CD8-positive, alpha-beta memory T cell (primary cell): ENCODE measurements at places on chromosomes 5 and 9.

GRCh38 chr5:137822158-137822764 lies 45.4 kb upstream of the MYOT start:
- DNase-seq = no peak

- no peak for DNase-seq
These were observed 58.6 kb downstream of the CEP120 start for GRCh38 chr5:123364441-123365155.

DNA sequence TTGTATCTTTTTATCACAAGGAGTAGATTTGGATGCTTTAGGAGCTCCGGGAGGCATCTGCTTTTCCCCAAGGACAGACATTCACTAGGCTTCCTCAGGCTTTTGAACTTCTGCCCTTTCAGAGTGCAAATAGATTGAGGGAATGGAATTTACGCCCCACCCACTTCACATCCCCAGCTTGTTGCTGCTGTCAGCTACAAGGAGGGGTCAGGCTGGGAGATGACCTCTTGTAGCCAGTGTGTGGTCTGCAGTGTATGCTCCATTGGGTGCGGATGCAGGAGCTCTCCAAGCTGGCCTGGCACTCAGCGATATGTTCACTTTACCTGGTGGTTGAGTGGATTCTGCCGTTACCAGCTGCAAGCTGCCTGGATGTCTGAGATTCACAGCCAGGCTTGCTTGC lies 6.4 kb downstream of the TNFSF15 start:
- DNase-seq = no peak

DNA sequence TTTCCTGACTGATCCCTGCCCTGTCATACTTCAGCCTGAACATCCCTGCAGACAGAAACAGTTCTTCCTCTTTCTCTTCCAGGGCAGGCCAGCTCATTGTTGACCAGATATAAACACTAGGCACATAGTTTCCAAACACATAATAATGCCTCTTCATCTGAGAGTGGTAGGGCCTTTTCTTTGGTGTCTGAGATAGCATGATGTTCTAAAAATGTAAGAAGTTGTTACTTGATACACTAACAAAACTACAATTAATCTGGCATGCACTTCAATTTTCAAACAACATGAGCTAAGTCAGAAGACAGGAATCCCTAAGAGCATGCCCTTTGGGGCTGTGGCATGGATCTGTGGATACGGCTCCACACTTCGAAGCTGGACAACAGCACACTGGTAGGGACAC lies 246.6 kb downstream of the SPOCK1 start:
- DNase-seq = no peak

DNA sequence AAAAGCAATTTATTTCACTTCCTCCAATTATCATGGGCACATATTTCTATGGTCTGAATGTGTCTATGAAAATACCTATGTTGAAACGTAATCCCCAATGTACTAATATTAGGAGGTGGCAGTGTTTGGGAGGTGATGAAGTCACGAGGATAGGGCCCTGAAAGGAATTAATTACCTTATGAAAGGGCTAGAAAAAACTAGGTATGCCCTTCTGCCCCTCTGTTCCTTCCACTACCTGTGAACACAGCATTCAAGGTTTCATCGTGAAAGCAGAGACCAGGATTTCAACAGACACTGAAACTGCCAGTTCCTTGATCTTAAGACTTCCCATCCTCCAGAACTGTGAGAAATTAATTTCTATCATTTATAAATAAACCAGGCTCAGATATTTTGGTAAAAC lies 1037.1 kb upstream of the C9orf72 start:
- no peak for DNase-seq

GRCh38 chr9:125843646-125844045 lies 96.5 kb downstream of the PBX3 start:
- no peak for DNase-seq

DNA sequence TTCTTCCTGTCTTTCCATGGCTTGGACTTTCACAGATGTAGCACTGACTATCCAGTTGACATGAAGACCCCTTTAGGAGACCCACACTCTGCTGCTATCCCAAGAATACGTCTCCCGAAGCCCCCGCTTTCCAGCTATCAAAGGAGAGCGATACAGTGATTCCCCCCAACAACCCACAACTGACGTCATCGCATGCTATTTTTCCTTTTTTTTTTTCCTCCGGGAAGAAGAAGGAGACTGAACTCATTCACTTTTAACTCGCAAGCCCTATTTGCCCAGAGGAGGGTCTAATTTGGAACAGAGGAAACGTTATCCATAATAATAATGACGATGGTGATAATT lies 2.1 kb downstream of the PAPPA start:
- DNase-seq = no peak

- no peak for DNase-seq
These were observed at the start of gene BHMT for GRCh38 chr5:79111387-79111959. BHMT (plus strand) TSS chr5:79111809; CDS start chr5:79111886, 77 bp downstream.

DNA sequence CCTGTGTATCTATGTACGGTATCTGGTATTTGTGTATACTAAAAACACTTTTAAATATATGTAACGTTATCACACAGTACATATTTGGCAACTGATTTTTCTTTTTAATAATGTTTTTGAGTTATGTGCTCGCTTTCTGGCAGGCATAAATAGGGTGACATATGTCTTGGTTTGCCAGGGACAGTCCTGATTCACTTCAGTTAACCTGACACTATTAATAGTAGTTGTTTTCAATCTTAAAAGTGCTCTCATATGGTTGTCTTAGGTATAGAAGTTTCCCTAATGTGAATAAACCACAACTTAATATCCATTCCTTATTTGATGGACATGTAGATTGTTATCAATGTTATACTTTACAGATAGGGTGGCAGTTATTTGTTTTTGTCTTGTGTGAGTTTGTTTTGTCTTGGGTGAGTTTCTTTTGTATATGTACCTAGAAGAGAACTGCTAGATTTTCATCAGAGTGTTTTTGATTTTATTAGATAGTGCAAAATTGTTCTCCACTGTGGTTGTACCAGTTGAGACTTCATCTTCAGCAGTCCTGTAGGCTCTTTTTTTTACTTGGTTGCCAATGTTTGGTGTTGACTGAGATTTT lies 7.9 kb downstream of the G3BP1 start:
- DNase-seq = no peak

- DNase-seq = no peak
These were observed 399.5 kb upstream of the TNC start for GRCh38 chr9:115517335-115518075.

DNA sequence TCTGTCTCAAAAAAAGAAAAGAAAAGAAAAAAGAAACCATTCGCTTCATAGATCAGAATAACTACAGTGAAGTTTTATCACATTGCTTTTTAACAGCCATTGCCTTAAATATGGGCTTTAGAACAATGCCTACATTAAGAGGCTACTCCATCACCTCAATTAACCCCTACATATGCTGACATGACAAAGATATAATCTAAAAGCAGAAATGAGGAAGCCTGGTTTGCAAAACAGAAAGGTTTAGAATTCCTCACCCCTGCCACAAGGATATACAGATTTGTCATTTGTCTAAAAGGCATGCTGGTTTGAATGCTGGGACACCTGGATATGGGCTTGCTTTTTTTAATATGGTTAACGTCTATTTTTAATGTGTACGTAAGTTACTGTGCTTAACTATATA lies 1353.0 kb upstream of the C9orf72 start:
- no peak for DNase-seq

GRCh38 chr9:5879419-5880181 lies 11.1 kb upstream of the MLANA start:
- DNase-seq = no peak

DNA sequence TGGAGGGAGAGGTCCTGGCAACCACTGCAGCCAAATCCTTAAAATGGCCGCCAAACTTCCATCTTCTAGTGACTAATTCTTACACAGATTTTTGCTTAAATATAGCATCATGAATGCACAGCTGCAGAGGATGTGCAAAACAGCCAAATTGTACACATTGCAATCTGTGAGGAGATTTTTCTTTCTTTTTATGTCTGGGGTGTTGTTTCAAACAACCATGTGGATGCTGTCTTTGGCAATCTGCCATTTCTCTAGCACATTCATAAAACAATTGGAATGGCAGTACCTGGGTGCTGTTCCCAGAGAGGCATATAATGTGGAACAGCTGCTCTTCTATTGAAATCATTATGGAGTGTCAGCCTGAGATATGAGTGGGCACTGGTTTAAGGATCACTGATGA lies 1082.9 kb upstream of the SEMA6A start:
- DNase-seq = no peak

GRCh38 chr9:75911390-75911789 lies 20.9 kb downstream of the PCSK5 start:
- no peak for DNase-seq

DNA sequence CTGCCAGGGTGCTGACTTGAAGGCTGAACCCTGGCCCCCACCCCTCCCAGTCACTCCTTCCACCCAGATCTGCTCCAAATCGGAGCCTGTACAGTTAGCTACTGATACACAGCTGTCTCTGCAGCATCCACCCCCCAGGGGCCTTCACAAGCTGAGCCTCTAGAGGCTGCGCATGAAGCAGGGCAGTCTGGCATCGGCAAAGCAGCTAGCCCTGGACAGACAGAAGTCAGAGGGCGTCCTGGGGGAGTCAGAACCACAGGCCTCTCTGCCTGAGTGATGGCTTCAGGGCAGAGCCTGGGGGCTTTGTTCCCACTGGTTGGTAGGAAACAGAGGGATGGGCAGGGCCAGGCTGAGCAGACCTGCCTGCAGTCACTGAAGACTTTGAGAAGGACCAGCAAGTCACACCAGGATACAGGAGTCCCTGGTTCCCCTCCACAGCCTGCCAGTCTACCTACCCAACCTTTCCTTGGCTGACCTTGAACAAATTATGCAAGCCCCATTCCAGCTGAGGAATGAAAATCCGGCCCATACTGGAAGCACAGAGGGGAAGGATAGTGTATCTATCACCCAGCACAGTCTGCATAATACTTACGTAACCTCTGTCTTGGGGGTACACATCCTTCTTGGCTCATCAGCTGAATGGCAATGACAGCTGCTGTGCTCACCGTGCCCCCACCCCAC lies 8.8 kb downstream of the VDAC1 start:
- no peak for DNase-seq

- DNase-seq = no peak
These were observed 108.0 kb upstream of the TARS1 start for GRCh38 chr5:33332804-33333203.

- no peak for DNase-seq
These were observed 793.3 kb downstream of the SEMA5A start for GRCh38 chr5:8752595-8752994.

DNA sequence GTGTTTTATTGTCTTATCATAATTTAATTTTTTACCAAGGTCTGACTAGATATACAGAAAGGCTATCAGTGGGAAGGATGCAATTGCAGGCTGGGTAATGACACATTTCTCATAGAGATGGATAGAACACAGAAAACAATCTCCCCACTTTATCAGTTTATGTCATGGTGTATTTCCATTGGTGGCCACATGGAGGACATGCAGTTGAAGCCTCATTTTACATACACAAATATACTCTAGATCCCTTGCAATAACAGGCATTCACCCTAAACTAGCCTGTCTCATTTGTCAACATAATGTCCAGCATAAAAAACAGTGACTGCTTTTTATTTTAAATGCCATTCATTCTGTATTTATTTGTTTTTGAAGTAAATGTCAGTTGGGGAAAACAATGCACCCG lies 526.3 kb downstream of the GABRG2 start:
- no peak for DNase-seq

- DNase-seq = peak; percentile 49
These were observed 47.8 kb downstream of the NR3C1 start for GRCh38 chr5:143355710-143356109.

DNA sequence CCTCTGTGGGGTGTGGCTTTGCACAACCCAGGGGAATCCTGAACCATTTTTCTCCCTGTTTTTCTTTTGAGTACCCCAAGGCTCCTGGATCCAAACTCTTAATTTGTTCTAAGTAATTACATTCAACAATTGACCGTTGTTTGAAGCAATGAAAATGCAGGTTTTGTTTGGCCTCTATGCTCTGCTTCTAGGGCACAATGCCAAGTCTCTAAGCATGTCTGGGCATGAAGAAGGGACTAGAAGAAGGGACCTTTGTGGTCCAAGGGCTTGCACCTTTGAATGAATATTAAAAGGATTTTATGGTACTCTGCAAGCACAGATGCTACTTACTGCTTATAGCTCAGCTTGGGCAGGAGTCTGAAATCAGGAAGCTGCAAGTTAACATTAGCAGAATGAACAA lies 6.6 kb upstream of the ENC1 start:
- DNase-seq = no peak

DNA sequence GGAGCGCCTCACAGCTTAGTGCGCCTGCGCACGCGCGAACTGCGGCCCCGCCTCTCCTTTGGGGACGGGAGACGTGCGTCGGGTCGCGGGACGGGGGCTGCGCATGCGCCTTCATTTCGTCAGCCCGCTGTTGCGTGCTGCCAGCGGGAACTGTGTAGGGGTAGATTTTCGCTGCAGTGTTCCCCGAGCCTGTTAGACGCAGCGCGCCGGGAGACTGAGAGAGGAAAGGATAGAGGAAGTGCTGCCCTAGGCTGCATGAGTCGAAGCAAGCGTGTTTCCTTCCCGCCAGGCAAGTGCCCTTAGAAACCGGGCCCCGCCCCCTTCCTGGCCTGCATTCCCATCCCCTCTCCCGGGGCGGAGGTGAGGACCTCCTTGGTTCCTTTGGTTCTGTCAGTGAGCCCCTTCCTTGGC lies 12.3 kb downstream of the ITGA1 start:
- DNase-seq = peak; percentile 92

- DNase-seq = no peak
These were observed 22.1 kb downstream of the IQGAP2 start for GRCh38 chr5:76425146-76425545.

DNA sequence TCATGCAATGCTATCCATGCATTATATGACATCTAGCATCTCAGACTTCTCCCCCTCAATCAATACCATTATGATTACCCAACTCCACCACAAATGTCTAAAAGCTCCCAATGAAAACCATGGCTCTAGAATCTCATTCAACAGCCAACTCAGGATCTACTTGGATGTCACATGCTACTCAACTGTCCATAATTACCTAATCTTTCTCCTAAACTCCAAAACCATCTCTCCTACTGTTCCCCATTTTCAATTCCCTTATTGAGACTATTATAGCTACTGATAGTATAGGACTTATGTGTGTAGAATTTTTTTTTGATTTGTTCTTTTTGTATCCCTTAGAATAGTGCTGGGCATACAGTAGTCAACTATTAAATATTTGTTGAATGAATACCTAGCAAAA lies 8.2 kb upstream of the STRBP start:
- DNase-seq = no peak

- DNase-seq = no peak
These were observed 1.2 kb downstream of the ABCA2 start for GRCh38 chr9:137026828-137027227.
